ENCODE measurements at places on chromosomes 5 and 9. TPM values are rescaled to one million over a fixed set of nuclear protein-coding genes. Genes with fewer than 3 reads are reported as not detected.

- H3K36me3 ChIP-seq, result no peaks in the 10 kb centered on the region
- no peaks in the 10 kb centered on the region for H3K27me3 ChIP-seq
- H3K27ac ChIP-seq, result no peak overlapping the region
- H3K4me3 ChIP-seq, result no peak overlapping the region
- DNase-seq, result no peak
These were observed 43.5 kb downstream of the COL23A1 start for GRCh38 chr5:178546675-178547033.

- no peaks in the 10 kb centered on the region for H3K36me3 ChIP-seq
- no peak for DNase-seq
- no peak overlapping the region for H3K4me3 ChIP-seq
- H3K27ac ChIP-seq, result no peak overlapping the region
- no peaks in the 10 kb centered on the region for H3K27me3 ChIP-seq
These were observed 14.3 kb upstream of the ASPN start for GRCh38 chr9:92496396-92497176.

GRCh38 chr9:21244836-21245235, 5.0 kb upstream of the IFNA14 start:
- peaks cover 30% of the 10 kb centered on the region for H3K27me3 ChIP-seq
- H3K4me3 ChIP-seq, result no peak overlapping the region
- no peaks in the 10 kb centered on the region for H3K36me3 ChIP-seq
- no peaks in the 10 kb centered on the region for H3K4me1 ChIP-seq
- H3K27ac ChIP-seq, result no peak overlapping the region

GRCh38 chr5:5246736-5247135, 106.6 kb downstream of the ADAMTS16 start:
- no peak overlapping the region for H3K4me3 ChIP-seq
- DNase-seq, result no peak
- H3K27me3 ChIP-seq, result no peaks in the 10 kb centered on the region

- no peak overlapping the region for H3K4me3 ChIP-seq
- no peak for DNase-seq
- no peaks in the 10 kb centered on the region for H3K27me3 ChIP-seq
- no peaks in the 10 kb centered on the region for H3K36me3 ChIP-seq
- no peak overlapping the region for H3K27ac ChIP-seq
- peaks cover 6% of the 10 kb centered on the region for H3K4me1 ChIP-seq
These were observed 108.8 kb downstream of the PDE8B start for GRCh38 chr5:77319117-77319804.

GRCh38 chr9:131334629-131335367, 45.3 kb downstream of the PLPP7 start:
- H3K27me3 ChIP-seq, result no peaks in the 10 kb centered on the region
- DNase-seq, result no peak
- H3K4me3 ChIP-seq, result no peak overlapping the region

- H3K27me3 ChIP-seq, result no peaks in the 10 kb centered on the region
- peaks cover 11% of the 10 kb centered on the region for H3K4me1 ChIP-seq
- H3K4me3 ChIP-seq, result no peak overlapping the region
- H3K27ac ChIP-seq, result no peak overlapping the region
These were observed 85.1 kb downstream of the FBXL7 start for GRCh38 chr5:15585128-15585527.

GRCh38 chr9:124886866-124887492, 25.0 kb downstream of the ARPC5L start:
- H3K36me3 ChIP-seq, result peaks cover 13% of the 10 kb centered on the region
- H3K27ac ChIP-seq, result no peak overlapping the region
- no peak overlapping the region for H3K4me3 ChIP-seq
- H3K27me3 ChIP-seq, result no peaks in the 10 kb centered on the region
- DNase-seq, result no peak

GRCh38 chr5:153523831-153524230, 33.4 kb downstream of the GRIA1 start:
- H3K36me3 ChIP-seq, result no peaks in the 10 kb centered on the region
- H3K4me3 ChIP-seq, result no peak overlapping the region
- H3K4me1 ChIP-seq, result no peaks in the 10 kb centered on the region
- H3K27ac ChIP-seq, result no peak overlapping the region

DNA sequence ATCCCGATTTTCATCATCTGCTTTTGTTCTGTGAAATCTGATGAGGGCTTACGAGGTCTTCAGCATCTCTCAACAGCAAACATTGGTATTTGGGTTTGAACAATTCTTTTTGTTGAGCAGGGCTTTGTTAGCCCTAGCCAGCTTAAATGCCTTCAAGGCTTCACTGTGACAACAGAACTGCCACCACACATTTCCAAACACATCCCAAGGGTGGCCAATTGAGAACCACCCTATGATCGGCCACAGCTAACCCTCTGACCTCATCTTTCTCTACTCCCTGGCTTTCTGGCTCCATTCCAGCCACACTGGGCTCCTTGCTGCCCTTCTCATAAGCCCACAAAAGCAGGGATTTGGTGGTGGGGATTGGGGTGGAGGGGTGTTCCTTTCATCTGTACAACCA, 17.6 kb downstream of the MTX3 start:
- DNase-seq, result no peak
- no peaks in the 10 kb centered on the region for H3K4me1 ChIP-seq
- H3K27ac ChIP-seq, result no peak overlapping the region
- peaks cover 9% of the 10 kb centered on the region for H3K36me3 ChIP-seq
- H3K27me3 ChIP-seq, result no peaks in the 10 kb centered on the region
- no peak overlapping the region for H3K4me3 ChIP-seq

DNA sequence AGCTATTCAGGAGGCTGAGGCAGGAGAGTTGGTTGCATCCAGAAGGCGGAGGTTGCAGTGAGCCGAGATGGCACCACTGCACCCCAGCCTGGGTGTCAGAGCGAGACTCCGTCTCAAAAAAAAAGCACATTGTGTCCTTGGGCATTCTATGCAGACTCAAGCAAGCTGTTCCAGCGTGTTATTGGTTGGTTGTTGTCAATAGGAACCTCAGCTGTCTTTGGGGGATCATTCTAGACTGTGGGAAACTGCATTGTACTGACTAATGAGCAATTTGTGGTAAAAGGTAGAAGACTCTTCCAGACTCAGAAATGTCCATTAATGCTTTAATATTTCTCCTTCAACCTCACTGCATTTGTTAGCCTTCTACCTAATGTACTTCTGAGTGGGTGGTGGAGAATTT, 379.5 kb upstream of the GRAMD2B start:
- H3K4me3 ChIP-seq, result no peak overlapping the region
- H3K4me1 ChIP-seq, result peaks cover 50% of the 10 kb centered on the region
- peak overlapping the region; percentile 96 for H3K27ac ChIP-seq
- peaks cover 4% of the 10 kb centered on the region for H3K36me3 ChIP-seq
- no peak for DNase-seq
- no peaks in the 10 kb centered on the region for H3K27me3 ChIP-seq

- peaks cover 9% of the 10 kb centered on the region for H3K4me1 ChIP-seq
- no peak for DNase-seq
- no peaks in the 10 kb centered on the region for H3K36me3 ChIP-seq
- no peaks in the 10 kb centered on the region for H3K27me3 ChIP-seq
These were observed 182.5 kb downstream of the FRMD3 start for GRCh38 chr9:83355729-83356151.

DNA sequence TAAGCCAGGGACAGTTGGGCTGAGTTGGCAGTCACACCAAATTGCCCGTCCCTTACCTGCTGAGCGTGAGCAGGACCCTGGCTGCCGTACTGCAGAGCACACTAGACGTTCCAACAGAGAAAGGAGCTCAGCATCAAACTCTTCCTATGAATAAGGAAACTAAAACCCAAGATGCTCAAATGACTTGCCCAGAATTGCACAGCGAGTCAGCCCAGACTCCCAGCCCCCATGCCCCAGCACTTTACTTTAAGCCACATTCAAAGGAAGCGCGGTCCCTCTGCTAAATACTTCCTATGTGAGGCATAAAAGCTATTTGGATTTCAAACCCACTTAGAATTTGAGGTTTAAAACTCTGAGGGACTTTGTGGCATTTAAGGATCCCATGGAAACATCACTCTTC, 23.9 kb downstream of the PAX5 start:
- no peaks in the 10 kb centered on the region for H3K36me3 ChIP-seq
- H3K4me3 ChIP-seq, result no peak overlapping the region
- peaks cover 87% of the 10 kb centered on the region for H3K27me3 ChIP-seq
- no peaks in the 10 kb centered on the region for H3K4me1 ChIP-seq
- no peak overlapping the region for H3K27ac ChIP-seq

Gene PCDHGA9
- 1.8 TPM for total RNA-seq

DNA sequence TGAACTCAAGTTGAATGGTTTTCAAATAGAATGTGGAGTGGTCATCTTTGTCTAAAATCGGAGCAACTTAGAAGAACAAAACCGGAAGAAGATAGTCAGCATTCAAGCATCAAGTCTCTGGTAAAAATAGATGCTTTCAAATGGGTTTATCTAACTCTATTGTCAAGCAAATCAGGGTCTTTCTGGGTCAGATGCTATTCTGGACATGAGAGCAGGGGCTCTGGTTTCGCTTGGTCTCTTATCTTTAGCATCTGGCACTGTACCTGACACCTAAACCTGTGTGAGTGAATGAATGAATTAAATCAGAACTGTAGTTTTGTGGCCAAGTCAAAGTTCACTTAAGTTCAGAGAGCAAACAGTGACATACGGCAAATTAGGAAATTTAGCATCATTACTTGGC, 173.5 kb downstream of the SLIT3 start:
- H3K4me3 ChIP-seq, result no peak overlapping the region
- peaks cover 2% of the 10 kb centered on the region for H3K36me3 ChIP-seq
- no peak for DNase-seq
- no peak overlapping the region for H3K27ac ChIP-seq
- H3K27me3 ChIP-seq, result no peaks in the 10 kb centered on the region
- peaks cover 16% of the 10 kb centered on the region for H3K4me1 ChIP-seq

GRCh38 chr5:181161534-181162175, 14.3 kb downstream of the OR2V2 start:
- H3K27ac ChIP-seq, result no peak overlapping the region
- DNase-seq, result no peak
- peaks cover 1% of the 10 kb centered on the region for H3K4me1 ChIP-seq
- H3K27me3 ChIP-seq, result peaks cover 69% of the 10 kb centered on the region

DNA sequence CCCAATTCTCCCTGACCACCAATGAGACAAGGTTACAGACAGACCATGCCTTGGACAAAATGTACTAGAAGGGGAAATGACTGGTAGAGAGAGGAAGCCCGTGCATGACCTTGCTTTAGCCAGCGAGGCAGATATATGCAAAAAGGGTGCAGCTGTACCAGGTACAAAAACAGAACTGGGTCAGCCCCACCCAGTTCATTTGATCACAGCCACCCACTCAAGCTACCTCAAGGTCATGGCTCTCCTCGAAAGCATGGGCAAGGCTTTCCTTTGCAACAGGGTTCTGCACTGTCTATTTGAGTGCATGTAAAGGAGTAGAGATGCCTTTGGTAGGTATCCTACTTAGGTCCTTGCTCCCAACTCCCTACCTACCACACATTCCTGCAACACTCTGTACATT, 33.3 kb downstream of the TLE1 start:
- H3K4me1 ChIP-seq, result peaks cover 16% of the 10 kb centered on the region
- H3K36me3 ChIP-seq, result peaks cover 20% of the 10 kb centered on the region

DNA sequence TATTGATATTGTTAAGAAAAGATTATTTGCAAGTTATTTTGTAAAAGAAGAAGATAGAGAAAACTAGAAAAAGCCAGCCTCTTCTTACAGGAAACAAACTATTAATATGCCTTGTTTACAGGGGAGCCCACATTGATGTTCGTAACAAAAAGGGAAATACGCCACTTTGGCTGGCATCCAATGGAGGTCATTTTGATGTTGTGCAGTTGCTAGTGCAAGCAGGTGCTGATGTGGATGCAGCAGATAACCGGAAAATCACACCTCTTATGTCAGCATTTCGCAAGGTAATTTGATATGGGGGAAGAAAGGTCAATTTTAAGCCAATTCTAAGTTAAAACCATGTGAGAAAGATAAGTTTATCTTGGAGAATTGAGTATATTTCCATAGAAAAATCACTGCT, 37.6 kb upstream of the EIF4EBP3 start:
- no peaks in the 10 kb centered on the region for H3K27me3 ChIP-seq
- H3K4me1 ChIP-seq, result no peaks in the 10 kb centered on the region
- no peak overlapping the region for H3K4me3 ChIP-seq
- no peak for DNase-seq

GRCh38 chr5:69138766-69139165, 28.2 kb upstream of the CCNB1 start:
- no peaks in the 10 kb centered on the region for H3K27me3 ChIP-seq
- no peak overlapping the region for H3K4me3 ChIP-seq
- peaks cover 6% of the 10 kb centered on the region for H3K36me3 ChIP-seq
- no peak overlapping the region for H3K27ac ChIP-seq

DNA sequence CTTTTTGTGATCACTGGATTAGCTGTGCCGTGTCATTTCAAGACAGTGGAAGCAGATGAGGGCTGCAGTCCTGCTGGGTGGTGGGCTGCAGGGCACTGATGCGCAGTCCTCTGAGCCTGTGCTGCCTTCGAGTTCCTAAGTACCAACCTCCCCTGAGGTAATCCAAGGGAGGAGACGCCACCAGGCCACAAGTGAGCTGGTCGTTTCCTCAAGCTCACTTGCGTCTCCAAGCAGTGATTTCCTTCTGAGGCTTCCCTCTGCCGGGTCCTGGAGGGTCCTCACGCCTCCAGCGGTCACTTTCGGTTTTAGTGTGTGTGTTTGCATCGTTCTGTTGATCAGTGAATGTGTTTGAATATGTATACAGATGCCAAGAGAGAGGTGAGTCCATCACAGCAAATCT, 115.7 kb downstream of the TRIO start:
- H3K36me3 ChIP-seq, result peaks cover 4% of the 10 kb centered on the region
- H3K4me1 ChIP-seq, result peaks cover 46% of the 10 kb centered on the region
- H3K4me3 ChIP-seq, result no peak overlapping the region
- peak overlapping the region; percentile 60 for H3K27ac ChIP-seq
- DNase-seq, result no peak
- H3K27me3 ChIP-seq, result no peaks in the 10 kb centered on the region

GRCh38 chr9:114474425-114474824, 30.8 kb downstream of the WHRN start:
- no peak overlapping the region for H3K4me3 ChIP-seq
- H3K27me3 ChIP-seq, result no peaks in the 10 kb centered on the region
- H3K36me3 ChIP-seq, result peaks cover 1% of the 10 kb centered on the region
- no peak overlapping the region for H3K27ac ChIP-seq
- H3K4me1 ChIP-seq, result no peaks in the 10 kb centered on the region

Gene RASGRF2
- 0.62 TPM for total RNA-seq

GRCh38 chr9:70760228-70760627, 345.8 kb upstream of the KLF9 start:
- no peak overlapping the region for H3K27ac ChIP-seq
- no peaks in the 10 kb centered on the region for H3K4me1 ChIP-seq
- DNase-seq, result no peak
- H3K36me3 ChIP-seq, result no peaks in the 10 kb centered on the region

Gene ARID3C
- total RNA-seq, result 12.0 TPM

GRCh38 chr5:37552770-37553719, 173.9 kb downstream of the WDR70 start:
- H3K27ac ChIP-seq, result no peak overlapping the region
- no peaks in the 10 kb centered on the region for H3K27me3 ChIP-seq
- DNase-seq, result no peak
- no peaks in the 10 kb centered on the region for H3K36me3 ChIP-seq
- no peak overlapping the region for H3K4me3 ChIP-seq
- H3K4me1 ChIP-seq, result peaks cover 1% of the 10 kb centered on the region

Gene SHROOM1
- 10.0 TPM for total RNA-seq

Gene SLCO6A1
- 2.0 TPM for total RNA-seq

DNA sequence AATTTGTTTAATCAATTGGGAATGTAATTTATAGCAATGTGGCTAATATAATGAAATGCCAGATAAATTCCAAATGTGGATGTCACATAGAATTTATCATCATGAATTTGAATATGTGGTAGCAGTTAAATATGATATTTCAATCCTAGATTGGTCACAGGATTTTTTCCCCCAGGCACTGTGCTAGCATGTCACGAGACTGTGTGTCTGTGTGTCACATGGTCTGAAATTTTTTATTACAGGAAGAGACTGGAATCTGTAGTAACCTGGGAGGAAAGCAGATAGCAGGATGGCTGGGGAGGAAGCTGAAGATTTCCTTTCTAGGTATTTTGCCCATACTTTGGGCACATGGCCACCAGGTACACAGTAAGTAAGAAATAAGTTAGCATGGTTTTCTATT, 35.4 kb upstream of the MSH3 start:
- H3K27me3 ChIP-seq, result no peaks in the 10 kb centered on the region
- peaks cover 3% of the 10 kb centered on the region for H3K36me3 ChIP-seq
- H3K27ac ChIP-seq, result no peak overlapping the region
